CD4-positive, alpha-beta T cell treated with Interleukin-6 at 100 ng/mL for 8 hours (primary cell): ENCODE measurements at places on chromosomes 4 and X.

DNA sequence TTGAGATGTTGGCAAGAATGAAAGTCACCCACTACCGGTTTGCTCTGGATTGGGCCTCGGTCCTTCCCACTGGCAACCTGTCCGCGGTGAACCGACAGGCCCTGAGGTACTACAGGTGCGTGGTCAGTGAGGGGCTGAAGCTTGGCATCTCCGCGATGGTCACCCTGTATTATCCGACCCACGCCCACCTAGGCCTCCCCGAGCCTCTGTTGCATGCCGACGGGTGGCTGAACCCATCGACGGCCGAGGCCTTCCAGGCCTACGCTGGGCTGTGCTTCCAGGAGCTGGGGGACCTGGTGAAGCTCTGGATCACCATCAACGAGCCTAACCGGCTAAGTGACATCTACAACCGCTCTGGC, 12.3 kb downstream of the RPL9 start:
- no peak for DNase-seq

- no peak for DNase-seq
These were observed 51.4 kb upstream of the PCDH18 start for GRCh38 chr4:137583671-137584070.

- DNase-seq = no peak
These were observed 76.4 kb downstream of the CXXC4 start for GRCh38 chr4:104418286-104418685.

- DNase-seq = no peak
These were observed 443.6 kb upstream of the TENM3 start for GRCh38 chr4:181799561-181800069.

GRCh38 chr4:45437381-45437780, 686.5 kb downstream of the GABRG1 start:
- no peak for DNase-seq

DNA sequence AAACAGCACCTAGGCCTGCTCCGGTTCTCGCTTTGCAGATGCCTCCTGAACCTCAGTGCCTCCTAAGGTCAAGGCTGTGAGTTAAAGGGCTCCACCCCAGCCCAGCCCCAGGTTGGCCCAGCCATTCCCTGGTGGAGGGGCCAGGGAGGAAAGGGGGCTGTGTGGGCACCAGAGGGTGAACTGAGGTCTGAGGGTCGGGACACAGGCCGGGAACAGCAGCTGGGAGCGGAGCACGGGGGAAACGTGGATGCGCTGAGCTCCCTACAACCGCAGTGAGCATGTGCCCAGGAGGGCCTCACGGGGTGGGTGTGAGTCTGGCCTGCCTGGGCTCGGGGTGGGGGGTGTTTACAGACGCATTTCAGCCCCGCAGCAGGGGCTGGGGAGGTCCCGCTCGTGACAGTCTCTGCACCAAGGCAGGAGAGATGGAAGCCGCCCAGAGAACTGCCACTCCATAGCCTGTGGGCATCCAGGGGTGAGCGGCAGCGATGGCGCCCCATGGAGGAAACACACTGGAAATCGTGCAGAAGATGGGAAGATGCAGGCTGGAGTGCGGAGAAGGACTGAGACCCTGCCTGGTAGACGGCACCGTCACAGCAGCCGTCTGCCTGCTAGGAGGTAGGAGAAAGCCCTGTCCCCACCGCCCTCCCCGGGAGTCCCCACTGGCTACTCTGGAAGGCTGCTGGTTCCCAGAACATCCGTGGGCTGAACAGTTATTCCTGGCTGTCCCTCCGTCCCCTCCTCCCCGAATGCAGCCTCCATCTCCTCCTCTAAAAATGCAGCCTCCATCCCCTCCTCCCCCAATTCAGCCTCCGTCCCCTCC, 9.9 kb upstream of the SLC25A6 start:
- DNase-seq = no peak

DNA sequence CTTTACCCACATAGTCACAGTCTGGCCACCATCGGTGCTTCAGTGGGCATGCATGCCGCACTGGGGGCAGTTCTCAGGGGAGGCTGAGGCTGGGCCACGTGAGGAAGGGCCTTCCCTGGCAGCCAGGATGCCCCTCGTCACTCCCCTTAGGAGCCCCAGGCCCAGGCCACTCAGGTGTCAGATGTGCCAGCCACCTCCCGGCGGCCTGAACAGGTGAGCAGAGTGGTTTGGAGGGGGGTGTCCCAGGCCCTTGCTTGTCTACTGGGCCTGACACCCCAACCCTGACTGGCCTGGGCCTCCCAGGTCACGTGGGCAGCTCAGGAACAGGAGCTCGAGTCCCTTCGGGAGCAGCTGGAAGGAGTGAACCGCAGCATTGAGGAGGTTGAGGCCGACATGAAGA, 12.1 kb downstream of the CCDC22 start:
- DNase-seq = no peak

DNA sequence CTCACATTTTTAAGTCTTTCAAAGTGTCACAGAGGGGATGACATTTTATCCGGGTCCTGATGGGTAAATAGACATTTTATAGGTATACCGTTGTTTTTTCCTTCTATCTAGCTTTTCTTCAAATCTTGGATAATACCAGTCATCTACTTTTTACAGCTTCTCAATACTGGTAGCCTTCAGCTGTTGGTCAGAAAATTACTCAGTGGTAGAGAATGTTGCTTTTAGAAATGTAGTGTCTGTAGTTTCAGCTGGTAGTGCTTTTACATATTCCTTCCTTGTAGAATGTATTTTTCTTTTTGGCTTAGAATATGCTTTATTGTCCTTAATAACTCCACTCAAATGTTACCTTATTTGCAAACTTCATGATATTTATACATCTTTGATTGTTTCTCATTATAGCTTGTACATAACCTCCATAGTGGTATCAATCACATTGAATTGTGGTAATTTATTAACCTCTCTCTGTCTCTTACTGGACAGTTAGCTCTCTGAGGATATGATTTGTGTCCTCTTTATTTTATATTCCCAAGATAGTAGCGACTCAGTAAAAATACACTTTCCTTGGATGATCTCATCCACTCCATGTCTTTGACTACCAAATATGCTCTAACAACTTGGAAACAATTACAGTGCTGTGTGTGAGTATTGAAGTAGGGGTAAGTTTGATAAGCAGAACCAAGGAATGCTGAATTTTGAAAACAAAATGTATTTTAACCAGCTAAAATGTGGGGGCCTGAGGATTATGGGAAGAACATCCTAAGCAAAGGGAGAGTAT, 53.8 kb downstream of the RAP1GDS1 start:
- no peak for DNase-seq

DNA sequence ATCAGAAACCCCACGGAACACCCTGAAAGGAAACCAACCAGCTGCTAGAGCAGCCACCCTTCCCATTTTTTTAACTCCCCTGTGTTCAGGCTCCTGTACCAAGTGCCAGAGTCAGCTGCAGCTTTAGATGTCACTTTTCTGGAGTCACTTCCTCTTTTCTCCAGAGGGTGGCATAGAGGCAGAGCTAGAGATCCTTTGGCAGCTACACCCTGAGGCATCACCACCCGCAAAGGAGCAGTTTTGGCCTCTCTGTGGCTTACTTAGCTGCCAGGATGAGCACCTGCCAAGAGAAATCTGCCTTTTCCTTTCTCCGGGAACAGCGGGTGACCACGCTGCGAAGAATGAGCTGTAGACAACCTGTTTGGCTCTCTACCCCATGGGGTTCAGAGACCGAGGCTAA, 58.0 kb upstream of the CHRDL1 start:
- DNase-seq = no peak

- no peak for DNase-seq
These were observed 328.5 kb upstream of the FGF16 start for GRCh38 chrX:77118686-77119085.

DNA sequence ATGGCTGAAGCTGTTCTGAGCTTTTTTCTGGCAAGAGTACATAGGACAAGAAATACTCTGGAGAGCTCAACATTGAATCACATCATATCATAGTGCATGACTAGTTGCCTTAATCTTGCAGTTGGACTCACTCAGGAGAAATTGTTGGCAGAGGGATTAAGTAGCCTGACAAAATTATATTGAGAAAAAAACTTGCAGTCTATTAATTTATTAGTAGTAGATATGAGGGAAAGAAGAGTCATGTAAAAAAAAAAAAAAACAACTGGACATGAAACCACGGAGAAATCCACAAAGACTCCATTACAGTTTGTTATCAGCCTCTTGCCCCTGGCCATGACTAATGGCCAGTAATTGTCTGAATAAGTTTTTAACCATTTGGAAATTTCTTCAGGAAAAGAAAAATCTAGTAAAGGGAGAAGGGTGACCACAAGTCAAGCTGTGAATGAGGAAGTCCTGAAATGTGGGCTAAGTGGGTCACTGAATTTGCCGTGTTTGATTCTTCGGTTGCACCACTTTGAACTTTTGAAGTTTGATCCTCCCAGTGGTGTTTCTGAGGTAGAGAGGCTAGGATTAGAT, 45.6 kb downstream of the FHL1 start:
- DNase-seq = no peak

- DNase-seq = no peak
These were observed 87.9 kb upstream of the PAK3 start for GRCh38 chrX:111008126-111008525.

DNA sequence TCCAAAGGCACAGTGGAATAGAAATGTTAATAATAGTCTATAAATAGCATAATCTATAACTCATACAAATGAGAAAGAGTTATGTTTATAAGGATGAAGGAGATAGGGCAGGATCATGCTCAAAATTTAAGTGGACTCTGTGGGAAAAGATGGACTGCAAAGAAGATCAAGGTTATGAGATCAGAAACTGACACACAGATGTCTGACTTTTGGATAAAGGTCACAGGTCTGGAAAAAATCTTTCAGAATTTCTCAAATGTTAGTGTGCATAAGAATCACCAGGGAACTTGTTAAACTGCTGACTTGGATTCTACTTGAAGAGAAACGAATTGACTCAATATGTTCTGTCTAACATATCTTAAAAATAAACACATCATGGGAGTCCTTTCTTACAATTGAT, 104.1 kb downstream of the FSTL5 start:
- DNase-seq = no peak

- DNase-seq = no peak
These were observed 2.3 kb downstream of the PDGFRA start for GRCh38 chr4:54231419-54231767.

DNA sequence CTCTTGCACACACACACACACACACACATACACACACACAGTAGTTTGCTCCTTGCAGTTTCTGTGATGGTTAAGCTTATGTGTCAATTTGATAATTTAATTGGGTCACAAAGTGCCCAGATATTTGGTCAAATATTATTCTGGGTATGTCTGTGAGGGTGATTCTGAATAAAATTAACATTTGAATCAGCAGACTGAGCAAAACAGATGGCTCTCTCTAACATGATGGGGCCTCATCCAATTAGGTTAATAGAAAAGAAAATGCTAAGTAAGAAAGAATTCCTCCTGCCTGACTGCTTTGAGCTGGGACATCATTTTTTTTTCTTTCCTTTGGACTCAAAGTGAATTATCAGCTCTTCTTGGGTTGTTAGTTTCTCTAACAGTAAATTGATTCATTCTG, 191.2 kb upstream of the INTU start:
- DNase-seq = no peak

GRCh38 chrX:23896981-23897380, 10.8 kb downstream of the APOO start:
- no peak for DNase-seq

DNA sequence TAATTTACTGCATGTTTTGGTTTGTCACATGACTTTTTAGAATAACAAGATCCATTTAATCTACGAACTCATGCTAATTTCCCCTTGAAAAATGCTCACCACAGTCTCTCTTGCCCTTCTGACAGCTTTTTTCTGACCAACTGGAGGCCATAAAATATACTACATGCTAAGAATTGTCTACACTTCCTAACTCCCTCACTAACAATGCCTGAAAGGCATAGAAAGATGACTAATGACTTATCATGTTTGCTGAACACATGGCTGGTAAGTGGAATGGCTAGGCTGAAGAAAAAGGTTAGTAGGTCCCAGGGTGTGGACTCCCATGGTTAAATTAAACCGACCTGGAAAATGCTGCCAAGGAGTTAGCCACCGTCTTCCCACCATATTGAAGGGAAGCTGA, 309.9 kb downstream of the SPOCK3 start:
- no peak for DNase-seq

DNA sequence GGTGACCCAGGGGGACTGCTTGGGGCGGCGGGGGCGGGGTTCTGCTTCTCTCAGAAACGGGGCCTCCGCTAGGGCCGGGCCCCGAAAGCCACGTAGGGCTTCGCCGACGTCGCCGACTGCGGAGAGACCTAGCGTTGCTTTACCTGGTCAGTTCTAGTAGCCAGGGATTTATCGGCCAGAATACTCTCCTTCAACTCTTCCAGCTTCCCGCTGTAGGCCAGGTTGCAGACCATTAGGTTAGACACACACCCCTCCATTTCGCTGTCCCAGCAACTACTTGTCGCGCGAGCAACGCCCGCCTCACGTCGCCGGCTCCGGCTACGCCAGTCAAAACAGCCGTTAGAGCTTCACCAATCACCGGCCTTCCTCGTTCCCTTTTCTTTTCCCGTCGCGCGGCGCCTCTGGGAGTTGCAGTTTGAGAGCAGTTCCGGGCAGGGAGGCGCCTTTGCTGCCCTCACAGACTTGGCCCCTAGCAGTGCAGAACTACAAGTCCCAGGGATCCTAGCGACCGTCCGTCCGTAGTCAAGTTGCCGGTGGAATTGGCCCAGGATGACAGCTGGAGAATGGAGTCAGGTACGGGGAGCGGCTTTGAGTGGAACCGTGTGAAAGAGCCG, at the start of the genes ATG4A and PSMD10:
ATG4A (plus strand) TSS at position 515 of the 614 bp plus-strand sequence; CDS start at position 564, 49 bp downstream.
PSMD10 (minus strand) TSS at position 279 of the 614 bp plus-strand sequence; CDS start at position 257, 22 bp downstream.
- DNase-seq = peak; percentile 86

GRCh38 chr4:11106759-11107158, 321.9 kb downstream of the HS3ST1 start:
- DNase-seq = no peak

GRCh38 chrX:109992203-109992602, 10.7 kb upstream of the TMEM164 start:
- DNase-seq = no peak

GRCh38 chr4:145881989-145882388, 56.6 kb downstream of the ZNF827 start:
- no peak for DNase-seq

- no peak for DNase-seq
These were observed 94.9 kb upstream of the NDP start for GRCh38 chrX:44068043-44068442.

DNA sequence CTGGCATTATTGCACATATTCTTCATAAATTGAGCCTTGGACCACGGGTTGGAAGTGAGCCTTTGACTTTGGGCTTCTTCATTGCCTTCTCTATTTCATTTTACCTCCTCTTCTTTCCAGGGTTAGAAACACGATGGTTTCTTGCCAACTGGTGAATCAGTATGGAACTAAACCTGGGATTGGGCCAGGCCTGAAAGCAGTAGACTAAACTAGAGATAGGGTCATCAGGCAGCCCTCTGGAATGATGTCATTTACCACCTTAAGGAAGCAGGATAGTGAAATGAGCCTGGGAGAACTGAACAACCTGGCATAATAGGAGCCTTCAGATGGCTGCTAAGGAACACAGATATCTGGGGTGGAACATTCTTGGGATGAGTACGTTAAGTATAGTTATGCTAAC, 67.5 kb upstream of the ATP8A1 start:
- DNase-seq = no peak

GRCh38 chr4:81109356-81109755, 78.8 kb downstream of the BMP3 start:
- DNase-seq = no peak

GRCh38 chr4:113582737-113583136, 178.8 kb downstream of the CAMK2D start:
- DNase-seq = no peak
